SK-N-SH treated with all-trans-retinoic acid at 6 μM for 48 hours (cell line): ENCODE measurements at places on chromosomes 1 and 21.

GRCh38 chr1:245332085-245332484 lies 177.3 kb downstream of the KIF26B start:
- no peak for ATAC-seq

GRCh38 chr1:237695878-237696277 lies 194.8 kb downstream of the ZP4 start:
- ATAC-seq: no peak

DNA sequence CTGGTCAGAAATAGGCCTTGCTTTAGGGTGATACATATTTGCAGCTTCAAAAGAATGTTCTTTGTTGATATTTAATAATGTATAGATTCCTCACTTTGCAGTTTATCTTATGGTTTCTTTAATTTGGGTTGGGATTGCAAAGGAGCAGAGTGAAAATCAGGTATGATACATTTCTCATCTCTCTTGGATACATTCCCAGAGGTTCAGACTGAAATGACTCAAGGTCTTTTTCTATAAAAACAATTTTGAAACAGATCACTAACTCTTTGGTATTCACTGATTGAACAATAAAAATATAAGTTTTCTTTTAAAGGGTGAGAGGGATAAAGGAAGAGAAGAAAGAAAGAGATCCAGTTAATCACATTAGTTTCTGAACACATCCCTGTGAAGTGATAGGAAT lies 606.5 kb upstream of the CAMK1G start:
- ATAC-seq: peak; percentile 30; the same call in 1 of the 3 replicates

GRCh38 chr1:87202451-87202850 lies 126.2 kb upstream of the LMO4 start:
- no peak for ATAC-seq

GRCh38 chr21:29777160-29777559 lies 162.6 kb downstream of the GRIK1 start:
- ATAC-seq: no peak

DNA sequence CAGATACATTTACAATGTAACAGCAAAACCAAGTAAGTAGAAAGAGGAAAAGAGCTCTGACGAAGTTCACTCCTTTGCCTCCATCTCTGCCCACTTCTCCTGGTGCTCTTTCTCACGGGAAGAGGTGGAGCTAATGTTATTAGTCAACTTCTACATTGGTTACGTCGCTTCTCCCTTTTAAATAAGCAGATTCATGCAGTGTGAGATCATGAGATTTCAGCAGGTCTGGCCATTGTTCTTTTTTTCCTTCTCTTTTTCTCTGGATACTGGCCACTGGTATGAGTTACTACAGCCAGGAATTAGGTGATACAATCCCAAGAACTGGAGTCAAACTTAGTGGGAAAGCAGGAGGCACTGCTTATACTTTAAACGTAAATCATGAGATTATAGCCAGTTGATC lies 207.1 kb downstream of the AKT3 start:
- no peak for ATAC-seq

- no peak for ATAC-seq
Measured at GRCh38 chr1:111468717-111469100, 5.1 kb upstream of the C1orf162 start.

DNA sequence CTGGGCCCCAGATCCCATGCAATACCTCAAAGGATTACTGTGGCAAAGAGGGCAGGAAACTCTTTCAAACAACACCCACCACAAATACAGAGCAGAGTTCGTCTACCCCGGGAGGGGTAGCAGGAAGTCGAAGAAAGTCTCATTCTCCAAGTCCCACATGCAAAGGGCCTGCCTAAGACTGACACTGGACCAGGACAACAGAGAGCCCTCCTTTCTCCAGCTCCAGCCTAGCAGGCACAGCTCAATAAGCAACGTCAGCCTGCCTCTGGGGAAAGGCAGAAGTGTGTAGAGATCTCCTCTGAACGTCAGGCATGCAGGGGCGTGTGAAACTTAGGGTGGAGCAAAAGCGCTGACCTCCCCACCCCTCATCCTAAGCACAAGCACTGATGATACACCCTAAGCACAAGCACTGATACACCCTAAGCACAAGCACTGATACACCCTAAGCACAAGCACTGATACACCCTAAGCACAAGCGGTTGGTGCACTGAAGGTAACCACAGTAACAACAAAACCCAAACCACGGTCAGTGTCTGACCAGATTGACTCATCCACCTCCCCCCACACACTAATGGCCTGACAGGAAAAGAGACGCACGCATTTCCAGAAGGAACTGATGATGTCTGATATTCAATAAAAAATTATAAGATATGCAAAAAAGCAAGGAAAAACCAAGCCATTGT lies 1.3 kb downstream of the KRTAP12-3 start:
- ATAC-seq: no peak

DNA sequence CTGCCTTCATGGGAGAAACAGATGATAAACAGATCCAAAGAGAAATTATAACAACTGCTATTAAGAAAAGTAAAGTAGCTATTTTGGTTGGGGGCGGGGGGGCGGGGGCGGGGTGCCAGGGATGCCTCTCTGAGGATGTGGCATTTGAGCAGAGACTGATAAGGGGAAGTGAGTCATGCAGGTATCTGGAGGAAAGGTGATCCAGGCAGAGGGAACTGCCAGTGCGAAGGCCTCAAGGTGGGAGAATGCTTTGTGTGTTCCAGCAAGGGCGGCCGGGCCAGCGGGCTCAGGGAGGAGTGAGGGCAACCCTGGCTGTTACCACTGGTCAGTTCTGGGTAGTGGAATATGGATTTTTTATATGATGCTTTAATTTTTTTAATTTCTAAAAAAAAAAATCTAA lies 7.0 kb upstream of the TNFRSF1B start:
- no peak for ATAC-seq
